Stimulated activated CD8-positive, alpha-beta memory T cell treated with anti-CD3 and anti-CD28 coated beads, Interleukin-2, amount 100 ng/mL, for 48 hours (primary cell): ENCODE measurements at places on chromosomes 4 and X.

GRCh38 chr4:78242071-78242470 is 184.9 kb downstream of the FRAS1 start:
- DNase-seq = no peak

DNA sequence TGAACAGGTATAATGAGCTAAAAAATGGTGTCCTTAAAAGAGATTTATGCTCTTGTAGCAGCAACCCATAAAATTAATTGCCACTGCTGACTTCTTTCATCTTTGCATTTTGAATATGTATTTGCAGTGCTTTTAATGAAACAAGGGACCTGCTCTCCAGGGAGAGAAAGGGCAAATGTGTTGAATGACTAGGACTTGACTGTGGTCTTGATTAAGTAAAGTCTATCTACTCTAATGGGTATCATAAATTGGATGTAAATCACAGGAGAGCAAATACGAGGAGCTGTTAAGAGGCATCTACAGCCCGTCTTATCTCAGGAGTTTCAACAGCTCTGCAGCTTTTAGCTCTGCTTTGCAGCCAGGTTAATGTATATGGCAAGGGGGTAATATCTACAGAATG is 216.4 kb downstream of the PALLD start:
- DNase-seq = no peak

DNA sequence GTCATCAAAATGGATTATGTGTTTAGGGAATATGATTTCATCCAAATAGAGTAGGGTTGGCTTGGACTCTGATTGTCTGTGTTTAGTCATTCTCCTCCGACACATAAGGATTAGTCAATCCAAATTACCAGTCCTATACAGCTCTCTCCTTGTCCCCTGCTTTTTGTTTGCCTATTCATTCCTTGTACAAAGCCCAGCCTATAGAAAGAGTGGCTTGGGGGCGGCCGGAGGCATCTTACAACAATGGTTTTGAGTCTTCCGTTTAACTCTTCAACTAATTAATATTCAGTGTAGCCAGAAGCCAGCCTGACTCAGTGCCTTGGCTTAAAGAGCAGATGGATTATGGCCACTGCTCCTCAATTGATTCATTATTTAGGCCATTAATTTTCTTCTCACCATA is 796.6 kb upstream of the POU3F4 start:
- no peak for DNase-seq

DNA sequence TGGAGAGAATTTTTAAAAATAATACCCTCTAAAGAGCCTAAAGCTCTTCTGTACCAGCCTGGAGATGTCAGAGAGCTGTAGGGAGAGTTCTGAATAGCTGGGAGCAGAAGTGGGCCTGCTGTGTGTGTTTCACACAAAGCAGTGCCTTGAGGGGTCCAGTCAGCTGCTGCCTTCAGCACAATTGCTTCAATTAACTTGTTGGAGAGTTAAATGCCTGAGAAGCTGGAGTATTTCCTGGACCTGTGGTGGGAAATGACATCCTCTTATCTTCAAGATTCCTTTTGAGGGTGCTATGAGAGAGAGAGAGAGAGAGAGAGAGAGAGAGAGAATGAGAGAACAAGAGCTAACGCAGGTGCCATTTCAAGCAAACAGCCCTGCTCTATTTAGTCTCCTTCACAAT is 96.2 kb upstream of the IL1RAPL2 start:
- no peak for DNase-seq

GRCh38 chr4:154132406-154132805 is 343.5 kb upstream of the SFRP2 start:
- DNase-seq = no peak

DNA sequence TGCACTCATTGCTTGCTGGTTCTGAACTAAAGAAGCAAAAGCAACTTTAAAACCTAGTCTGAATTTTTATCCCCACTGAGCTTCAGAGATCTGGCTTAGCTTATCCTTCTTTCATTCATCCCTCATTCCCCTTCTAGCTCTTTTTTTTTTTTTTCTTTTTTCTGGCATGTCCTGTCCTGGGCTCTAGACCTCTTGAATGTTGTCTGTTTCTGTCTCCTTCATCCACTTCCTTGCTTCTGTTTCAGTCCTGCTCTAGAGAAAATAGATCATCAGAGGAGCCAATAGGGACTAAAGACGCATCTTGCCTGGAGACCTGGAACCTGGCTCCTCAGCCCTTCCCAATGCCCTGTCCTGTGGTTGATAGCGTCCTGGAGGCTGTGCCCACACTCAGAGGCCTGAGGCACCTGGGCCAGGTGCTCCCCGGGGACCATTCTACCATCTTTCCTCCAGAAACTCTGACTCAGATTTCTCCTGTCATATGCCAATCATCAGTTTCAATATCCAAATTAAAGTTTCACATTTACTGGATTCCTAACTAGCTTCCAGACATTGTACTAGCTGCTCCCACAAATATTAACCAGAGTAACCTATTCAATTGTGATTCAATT is 115.7 kb upstream of the GATB start:
- no peak for DNase-seq

DNA sequence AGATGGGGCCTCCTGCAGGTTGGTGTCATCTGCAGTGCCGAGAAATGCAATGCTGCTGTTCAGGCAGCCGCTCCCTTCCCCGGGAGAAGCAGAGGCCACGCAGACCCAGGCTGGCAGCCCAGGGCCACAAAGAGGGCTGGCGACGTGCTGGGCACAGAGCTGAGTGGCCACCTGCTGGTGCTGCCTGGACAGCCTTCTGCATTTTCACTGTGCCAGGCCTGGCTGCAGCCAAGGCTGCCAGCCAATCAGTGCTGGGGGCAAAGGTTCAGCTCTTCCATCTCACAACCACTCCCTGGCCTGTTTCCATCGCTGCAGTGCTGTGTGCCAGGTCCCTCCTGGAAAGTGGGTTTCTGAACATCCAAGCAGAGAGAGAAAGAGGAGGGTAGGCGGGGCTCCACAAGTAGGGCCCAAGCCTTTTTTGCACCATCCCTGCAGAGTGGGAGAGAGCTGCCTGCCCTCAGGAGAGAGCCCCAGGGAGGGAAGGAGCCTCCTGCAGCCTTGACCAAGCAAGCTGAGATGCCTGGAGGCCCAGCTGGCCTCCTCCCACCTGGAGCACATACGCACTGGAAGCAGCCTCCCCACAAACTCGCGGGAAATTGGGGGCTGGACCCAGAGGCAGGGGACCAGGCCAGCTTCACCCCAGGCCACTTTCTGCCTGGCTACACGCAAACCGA is 20.1 kb downstream of the ADRA2C start:
- no peak for DNase-seq

DNA sequence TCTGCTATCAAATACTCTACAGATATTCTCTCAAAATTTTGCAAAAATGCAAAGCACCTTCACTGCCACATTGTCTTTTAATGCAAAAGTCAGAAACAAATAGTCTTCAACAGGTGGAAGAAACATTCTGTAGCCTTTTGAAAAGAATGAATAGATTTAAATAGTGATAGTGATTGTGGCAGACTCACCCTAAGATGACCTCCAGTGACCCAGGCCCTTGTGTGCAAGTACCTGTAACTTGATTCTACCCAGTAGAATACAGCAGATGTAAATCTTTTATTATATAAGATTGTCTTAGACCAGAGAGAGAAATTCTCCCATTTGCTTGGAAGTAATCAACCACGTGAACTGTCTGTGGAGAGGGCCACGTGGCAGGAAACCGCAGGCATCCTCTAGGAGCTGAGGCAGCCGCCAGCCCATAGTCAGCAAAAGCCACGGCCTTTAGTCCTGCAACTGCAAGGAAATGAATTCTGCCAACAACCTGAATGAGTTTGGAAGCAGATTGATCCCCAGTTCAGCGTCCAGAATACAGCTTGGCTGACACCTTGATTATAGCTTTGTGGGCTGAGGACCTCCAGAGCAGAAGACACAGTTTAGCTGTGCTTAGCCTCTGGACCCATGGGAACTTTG is 272.5 kb downstream of the ARHGAP10 start:
- DNase-seq = no peak

DNA sequence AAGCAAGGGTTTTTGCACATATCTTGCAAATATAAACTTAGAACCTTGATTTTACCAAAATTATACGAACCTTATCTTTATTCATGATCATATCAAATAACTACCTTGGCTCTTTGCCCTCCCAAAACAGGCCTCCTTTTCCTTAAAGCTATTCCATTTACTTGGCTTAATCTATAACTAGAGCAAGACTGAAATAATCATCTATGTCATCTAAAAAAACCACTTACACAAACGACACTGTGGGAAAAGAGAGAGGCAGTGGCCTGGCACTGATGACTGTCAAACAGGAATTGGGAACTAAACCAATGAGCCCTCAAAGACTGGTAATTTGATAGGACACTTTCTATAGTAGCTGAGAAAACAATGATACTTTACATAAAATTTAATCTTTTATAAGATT is 11.7 kb upstream of the PTPN13 start:
- no peak for DNase-seq

- DNase-seq = no peak
Observed at GRCh38 chr4:17138847-17139246, 240.4 kb upstream of the LDB2 start.

GRCh38 chr4:78953769-78954666 is 14.8 kb upstream of the PAQR3 start:
- DNase-seq = no peak

DNA sequence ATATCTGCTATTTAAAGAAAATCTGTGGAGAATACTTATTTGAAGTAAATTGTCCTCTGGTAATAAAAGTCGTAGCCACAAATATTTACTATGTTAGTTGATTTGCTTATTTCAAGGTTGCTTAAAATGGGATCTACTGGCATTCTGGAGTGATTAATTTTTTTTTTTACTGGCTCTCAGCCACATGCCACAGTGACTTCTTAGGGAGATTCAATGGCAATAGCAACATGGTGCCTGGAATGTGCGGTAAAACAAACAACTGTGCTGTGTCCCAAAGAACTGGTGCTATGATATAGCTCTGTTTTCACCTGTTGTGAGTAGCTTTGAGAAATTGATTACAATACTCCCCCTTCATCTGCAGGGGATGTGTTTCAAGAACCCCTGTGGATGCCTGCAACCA is 324.3 kb downstream of the GPAT3 start:
- no peak for DNase-seq

DNA sequence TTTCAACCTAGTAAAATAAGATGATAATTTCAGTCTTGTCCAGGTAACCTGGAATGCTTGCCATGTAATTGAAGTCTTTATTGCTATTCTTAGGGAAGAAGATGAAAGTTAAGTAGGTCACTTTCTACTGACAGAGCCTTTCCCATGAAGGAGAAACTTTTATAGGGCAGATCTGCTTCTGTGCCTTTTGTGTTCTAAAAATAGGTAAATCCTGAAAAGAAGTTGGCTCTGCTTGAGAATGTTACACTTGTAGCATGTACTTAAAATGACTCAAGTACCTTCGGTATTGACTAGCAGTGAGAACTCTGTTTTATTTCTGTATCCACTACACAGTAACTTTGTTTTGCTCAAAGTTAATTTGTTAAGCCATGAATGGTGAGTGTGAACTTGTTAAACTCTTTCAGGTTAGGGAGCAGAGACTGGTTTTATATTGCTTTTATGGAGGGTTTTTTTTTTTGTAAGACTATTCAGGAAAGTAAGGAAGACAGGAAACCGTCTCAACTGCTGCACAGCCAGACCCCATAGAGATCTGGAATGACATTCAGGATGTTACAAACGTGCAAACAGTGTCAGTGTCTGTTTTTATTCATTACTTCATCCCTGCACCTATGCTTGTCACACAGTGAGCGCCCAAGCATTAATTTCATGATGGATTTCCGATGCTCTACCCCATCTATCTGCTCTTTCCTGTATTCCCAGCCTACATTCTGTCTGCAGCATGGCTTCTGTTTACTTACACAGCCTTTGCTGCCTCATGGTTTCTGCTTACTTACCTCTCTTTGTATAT is 53.0 kb downstream of the SEPTIN11 start:
- DNase-seq = no peak

DNA sequence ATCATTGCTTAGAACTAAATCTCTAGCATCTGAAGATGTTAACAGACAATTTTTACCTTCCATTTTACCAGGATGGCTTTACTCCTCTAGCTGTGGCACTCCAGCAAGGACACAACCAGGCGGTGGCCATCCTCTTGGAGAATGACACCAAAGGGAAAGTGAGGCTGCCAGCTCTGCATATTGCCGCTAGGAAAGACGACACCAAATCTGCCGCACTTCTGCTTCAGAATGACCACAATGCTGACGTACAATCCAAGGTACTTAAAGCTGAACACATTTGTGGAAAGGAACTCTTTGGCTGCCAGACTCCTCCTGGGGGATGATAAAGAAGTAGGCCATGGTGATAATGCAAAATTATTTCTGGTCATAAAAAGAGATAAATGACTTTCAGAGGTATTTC is 187.5 kb downstream of the ANK2 start:
- DNase-seq = no peak

DNA sequence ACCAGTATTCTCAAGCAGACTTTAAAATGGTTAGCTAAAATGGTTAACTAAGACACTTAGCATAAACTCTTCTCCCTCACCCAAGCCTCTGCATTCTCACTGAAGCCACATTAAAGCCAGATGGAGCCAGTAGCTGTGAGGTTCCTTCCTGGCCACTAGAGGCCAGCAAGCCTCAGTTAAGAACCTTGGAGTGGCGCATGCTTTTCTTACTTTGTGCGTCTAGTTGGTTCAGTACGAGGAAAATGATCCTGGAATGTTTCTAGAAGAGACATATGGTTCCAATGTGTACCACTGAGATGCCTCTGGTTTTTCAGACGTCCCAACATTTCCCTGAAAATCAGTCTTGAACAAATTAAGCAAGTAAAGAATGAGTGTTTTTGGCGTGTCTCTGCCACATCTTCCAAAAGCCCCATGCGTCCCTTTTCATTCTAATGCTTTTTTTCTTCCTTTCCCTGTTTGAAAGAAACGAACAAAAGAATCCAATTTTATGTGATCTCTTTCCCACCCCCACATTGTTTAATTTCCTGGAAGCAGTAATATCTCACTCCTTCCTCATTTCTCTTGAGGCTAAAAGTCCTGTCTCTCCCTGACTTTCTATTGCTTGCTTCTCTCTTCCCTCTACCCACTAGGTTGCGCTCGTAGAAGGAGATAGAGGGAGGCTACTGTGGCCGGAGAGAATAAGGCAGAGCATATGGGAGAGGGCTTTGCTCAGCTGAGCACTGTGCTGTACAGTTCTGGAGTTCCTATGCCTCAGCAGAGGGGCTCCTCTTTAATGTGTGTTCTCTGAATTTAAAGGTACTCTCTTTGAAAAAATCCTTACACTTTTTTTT is 82.9 kb upstream of the TAB3 start:
- DNase-seq = no peak

DNA sequence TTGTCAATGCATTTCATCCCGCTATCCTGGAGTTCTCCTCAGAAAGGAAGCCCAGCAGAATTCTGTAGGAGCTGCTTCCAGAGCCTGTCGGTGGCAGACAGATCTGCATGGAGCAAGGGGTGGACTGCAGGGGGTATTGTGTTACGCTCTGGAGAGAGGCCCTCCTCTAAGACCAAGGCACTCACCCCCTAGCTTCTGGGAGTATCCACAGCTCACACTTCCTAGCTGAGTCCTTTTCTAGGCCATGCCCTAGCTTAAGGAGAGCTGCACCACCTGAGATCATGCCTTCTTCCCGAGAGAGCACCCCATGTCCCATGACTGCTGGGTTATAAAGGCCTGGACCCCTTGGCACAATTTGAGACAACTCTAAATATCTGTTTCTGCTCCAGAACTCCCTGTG is 39.1 kb downstream of the MTNR1A start:
- no peak for DNase-seq
